ENCODE measurements at places on chromosomes 2 and 18.

DNA sequence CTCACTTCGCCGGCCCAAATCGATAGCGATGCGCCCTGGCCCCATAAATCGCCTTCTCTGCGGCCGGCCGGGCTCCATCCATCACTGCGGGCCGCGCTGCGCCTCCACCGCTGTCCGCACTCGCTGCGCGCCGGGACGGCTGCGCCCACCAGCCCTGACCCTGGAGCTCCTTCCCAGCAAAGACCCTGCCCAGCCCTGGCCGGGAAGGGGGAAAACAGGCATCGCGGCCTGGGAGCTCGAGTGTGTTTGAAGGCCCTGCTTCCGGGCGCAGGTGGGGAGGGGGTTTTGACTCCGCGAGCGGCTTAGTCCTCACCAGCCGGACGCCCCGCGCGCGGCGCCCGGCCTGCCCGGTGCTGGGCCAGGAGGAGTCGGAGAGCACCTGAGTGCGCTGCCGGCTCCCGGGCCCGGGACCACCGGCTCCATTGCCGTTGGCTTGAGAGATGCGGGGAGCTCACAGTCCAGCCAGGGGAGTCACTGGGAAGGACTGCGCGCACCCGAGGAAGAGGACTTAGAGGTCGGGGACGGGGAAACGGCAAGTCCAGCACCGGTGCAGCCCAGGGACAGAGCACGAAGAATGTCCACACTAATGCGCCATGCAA lies 1.1 kb downstream of the PAX8 start:
- DNase-seq = peak; percentile 23

DNA sequence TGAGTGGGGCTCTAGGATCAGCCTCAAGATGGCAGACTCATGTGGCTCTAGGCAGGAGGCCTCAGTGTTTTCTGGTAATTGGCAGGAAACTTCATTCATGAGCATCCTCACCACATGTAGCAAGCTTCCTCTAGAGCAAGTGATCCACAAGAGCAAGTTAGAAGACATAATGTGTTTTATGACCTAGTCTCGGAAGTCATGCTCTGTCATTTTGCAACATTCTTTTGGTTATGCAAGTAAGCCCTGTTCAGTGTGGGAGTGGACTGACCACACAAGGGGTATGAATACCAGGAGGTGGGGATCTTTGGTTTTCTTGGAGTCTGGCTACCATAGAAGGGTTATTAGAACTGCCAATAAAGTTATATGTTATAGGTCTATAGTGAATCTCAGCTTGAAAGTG lies 66.8 kb upstream of the STK39 start:
- no peak for DNase-seq

GRCh38 chr2:191748528-191749180 lies 70.7 kb downstream of the NABP1 start:
- DNase-seq = no peak

- no peak for DNase-seq
Observed at GRCh38 chr18:9735238-9735637, 27.1 kb downstream of the RAB31 start.

GRCh38 chr2:10413991-10414451 lies 34.1 kb downstream of the ODC1 start:
- no peak for DNase-seq

DNA sequence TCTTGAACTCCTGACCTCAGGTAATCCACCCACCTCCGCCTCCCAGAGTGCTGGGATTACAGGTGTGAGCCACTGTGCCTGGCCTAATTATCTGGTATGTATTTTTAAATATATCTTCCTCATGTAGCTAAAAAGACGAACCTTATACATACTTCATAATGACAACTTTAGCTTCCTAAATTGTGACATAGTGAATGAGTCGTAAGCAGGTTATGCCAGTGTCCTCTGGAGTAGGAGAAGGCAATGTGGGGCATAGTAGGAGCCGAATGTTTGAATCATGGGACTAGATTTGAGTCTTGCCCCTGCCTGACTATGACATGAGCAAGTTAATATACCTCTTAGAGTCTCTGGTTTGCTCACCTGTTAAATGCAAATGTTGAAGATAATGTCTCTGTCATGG lies 95.8 kb upstream of the FOSL2 start:
- no peak for DNase-seq

DNA sequence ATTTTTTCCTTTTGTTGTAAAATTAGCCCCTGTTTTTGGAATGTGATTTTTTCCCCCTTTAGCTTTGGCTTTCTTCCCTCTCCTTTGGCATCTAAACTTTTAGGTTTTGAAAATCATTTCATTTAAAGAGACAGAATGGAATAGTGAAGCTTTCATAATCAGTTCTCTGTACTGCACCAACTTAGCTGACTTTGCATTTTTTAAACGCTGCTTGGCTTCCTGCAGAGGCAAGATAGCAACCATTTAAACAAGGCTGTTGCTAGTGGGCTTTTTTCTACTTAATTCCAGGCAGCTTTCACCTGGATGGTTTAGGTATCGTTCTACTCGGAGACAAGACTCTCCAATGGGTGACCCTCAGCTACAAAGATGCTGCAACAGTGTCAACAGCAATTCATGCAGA lies 267.9 kb upstream of the PKDCC start:
- DNase-seq = no peak

- DNase-seq = no peak
Observed at GRCh38 chr2:99834426-99834825, 308.0 kb downstream of the AFF3 start.

- no peak for DNase-seq
Observed at GRCh38 chr2:25201265-25201664, 32.9 kb upstream of the POMC start.

DNA sequence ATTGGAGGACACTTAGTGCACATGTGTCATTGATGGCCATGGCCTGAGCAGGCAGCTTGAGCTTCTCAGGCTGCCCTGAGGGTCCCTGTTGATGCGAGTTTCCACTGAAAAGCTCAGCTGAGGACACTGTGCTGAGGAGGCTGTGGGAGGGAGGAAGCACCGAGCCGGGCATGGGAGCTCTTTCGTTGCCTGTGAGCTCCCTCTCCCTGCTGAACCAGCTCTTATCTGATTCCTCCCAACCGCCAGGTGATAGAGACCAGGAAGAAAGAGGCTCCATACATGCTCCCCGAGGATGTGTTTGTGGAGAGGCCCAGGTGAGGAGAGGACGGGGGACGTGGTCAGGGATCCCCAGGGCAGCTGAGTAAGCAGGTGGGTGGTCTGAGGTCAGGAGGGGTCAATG lies 27.3 kb downstream of the POMC start:
- no peak for DNase-seq

DNA sequence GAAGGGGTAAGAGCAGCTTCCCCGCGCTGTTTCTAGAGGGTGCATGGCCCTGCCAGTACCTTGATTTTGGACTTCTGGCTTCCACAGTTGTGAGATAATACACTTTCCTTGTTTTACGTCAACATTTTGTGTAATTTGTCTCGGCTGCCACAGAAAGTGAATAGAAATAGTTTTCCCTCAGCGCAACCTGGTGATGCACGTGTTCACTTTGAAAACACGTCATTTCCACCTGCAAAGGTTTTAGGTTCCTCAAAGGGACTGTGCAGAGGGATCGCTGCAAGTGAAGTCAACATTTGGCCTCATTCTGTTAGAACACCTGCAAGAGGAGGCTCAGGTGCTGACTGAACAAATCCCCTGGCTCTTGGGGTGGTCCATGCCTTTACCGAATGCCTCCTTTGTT lies 71.7 kb downstream of the LONRF2 start:
- no peak for DNase-seq

DNA sequence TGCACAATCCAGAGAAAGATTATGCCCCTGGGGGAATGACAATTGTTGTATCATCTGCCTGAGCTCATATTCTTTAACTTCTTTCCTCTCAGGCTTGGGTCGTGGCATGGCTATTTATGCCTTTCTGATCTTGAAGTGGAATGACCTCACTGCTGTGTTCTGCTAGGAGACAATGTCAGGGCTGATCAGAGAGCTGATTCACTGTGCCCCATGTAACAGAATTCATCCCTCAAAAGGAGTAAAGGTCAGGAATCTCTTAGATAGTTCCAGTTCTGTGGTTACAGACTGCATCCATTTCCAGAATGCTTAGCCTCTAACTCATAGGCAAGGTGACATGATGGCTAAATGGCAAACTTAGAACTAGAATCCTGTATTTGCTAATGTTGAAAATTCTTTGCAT lies 511.7 kb upstream of the CNTNAP5 start:
- DNase-seq = no peak

DNA sequence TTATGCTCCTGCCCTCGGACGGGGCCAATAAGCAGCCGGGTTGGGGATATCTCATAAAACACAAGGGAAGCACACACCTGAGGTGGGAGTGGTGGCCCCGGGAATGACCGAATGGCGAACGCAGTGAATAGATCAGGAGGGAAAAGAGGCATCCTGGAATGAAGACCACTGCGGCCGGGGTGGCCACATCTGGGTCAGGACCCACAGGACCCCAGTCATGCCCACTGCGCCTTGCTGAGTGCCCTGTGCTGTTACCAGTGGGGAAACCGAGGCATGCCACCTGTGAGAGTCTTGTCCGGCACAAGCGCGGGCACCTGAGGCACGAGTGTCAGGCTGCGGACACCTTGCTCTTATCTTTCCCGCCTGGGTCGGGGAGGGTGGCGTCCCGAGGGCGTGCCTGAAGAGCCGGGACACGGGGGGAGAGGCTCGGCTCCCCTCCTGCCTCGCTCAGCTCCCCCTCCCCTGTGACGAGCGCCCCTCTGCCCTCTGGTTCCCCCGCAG lies 1.6 kb downstream of the PDCD1 start:
- DNase-seq = no peak

DNA sequence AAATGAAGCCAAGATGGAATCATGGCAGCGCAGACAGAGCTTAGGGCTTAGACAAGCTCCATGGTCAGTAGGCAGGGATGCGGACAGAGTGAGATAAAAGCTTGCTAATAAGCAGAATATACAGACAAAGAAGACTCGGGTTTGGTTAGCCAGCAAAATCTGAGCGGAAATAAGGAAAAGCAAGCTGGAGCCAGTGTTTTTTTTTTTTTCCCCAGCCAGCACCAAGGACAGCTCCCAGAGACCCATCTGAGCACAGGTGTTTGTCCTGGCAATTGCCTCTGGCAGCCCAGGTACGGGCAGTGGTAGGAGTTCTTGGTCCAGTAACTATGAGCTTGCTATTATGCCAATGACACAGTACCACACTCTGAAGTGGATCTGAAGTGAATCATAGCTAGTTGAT lies 187.6 kb downstream of the ADCYAP1 start:
- no peak for DNase-seq

DNA sequence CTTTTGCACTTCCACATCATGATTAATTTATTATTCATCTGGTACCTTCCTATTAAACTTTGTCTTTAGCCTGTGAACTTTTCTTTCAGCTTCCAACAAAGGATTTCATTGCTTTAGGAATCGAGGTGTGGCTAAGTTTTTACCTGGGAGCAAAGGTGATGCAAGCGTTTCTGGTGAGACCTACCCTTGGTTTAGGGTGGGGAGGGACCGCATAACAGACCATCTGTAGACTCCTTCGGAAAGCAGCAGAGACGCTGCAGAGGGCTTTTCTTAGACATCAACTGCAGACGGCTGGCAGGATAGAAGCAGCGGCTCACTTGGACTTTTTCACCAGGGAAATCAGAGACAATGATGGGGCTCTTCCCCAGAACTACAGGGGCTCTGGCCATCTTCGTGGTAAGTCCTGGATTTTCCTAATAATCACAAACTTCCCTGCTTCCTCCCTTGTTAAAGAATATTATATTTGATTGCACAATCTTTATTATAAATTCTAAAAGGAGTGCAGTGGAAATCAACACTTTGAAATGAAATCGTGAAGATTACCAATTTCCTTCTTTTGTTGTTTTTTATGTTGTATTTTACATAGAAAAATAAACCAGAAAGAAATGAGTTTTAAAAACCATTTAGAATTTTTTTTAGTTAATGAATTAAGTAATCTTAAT lies at the start of gene DSG3:
DSG3 (plus strand) TSS at position 212 of the 662 bp plus-strand sequence; CDS start at position 349, 137 bp downstream.
- no peak for DNase-seq

GRCh38 chr2:78070693-78071092 lies 548.5 kb upstream of the LRRTM4 start:
- DNase-seq = no peak

- no peak for DNase-seq
Observed at GRCh38 chr2:194363295-194363694, 1293.7 kb upstream of the SLC39A10 start.

DNA sequence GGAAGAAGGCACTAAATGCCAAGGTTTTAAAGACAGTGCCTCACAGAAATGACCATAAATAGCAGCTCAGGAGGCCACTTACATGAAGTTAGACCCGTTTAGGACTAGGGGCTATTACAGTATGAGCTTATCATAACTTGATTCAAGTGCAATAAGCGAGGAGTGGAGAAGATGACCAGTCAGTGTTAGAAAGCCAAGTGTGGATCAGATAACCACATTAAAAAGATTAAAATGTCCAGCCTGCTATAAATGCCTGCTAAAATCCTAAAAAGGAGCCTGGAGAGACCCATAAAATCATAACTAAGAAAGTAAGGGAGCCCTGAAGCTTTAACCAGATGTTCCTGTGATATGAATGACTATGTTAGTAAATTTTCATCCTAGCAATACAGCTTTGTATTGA lies 117.5 kb upstream of the ZNF521 start:
- DNase-seq = no peak

DNA sequence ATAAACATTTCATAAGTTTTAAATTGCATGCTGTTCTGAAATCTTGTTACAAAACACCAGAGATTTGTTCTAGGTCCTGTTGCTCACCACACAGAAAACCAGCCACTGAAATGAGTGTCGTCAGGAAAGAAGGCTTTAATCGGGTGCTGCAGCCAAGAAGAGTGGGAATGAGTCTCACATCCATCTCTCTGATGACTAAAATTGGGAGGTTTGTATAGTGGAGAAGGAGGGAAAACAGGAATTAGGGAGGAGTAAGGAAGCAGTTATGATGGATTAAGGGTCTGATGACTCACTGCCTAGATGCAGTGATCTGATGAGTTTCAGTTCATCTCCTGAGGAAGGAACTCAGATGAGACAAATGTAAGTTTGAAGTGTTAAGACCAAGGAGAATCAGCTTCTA lies 42.1 kb upstream of the GPR39 start:
- DNase-seq = no peak

- DNase-seq = no peak
Observed at GRCh38 chr2:14720319-14720718, 87.8 kb downstream of the LRATD1 start.

- no peak for DNase-seq
Observed at GRCh38 chr18:52242711-52243110, 97.3 kb upstream of the DCC start.

DNA sequence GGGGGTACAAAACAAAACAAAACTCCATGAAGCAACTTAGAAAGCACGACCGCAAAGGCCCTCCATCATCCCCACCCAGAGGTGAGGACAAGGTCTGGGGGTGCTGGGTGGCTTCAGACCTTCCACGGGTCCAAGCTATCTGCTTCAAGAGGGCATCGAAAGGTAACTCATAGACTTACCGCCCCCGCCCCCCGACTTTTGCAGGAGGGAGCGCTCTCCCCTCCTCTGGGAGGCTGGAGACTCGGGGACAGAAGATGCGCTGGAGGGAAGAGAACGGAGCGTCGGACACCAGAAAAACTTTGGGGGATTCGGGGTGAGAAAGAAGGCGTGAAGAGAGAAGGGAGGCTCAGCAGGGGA lies 300 bp upstream of the STON1 start:
- peak; percentile 23 for DNase-seq

- no peak for DNase-seq
Observed at GRCh38 chr18:9827211-9827792, 58.5 kb upstream of the TXNDC2 start.

- no peak for DNase-seq
Observed at GRCh38 chr2:16151281-16151570, 210.9 kb downstream of the MYCN start.

- no peak for DNase-seq
Observed at GRCh38 chr2:2332381-2332780, 1.3 kb upstream of the MYT1L start.

All from activated T-cell treated with anti-CD3 and anti-CD28 coated beads, Interleukin-2, amount 50 U/mL, for 1 hour (primary cell).